ENCODE measurements at places on chromosomes 3 and 15. TPM values are rescaled to one million over a fixed set of nuclear protein-coding genes. Genes with fewer than 3 reads are reported as not detected.

The PLSCR2 gene
- not detected for total RNA-seq

The C3orf49 gene
- total RNA-seq: not detected

The CDCP1 gene
- total RNA-seq: 0.38 TPM

The ACAD11 gene
- total RNA-seq: 14.7 TPM

The UQCC5 gene
- total RNA-seq: 71.2 TPM

The CCR3 gene
- total RNA-seq: not detected

The UROC1 gene
- not detected for total RNA-seq

The CHRM5 gene
- total RNA-seq: not detected

The ACAN gene
- 0.13 TPM for total RNA-seq

The SH3GL3 gene
- total RNA-seq: not detected

The SELENOK gene
- 97.4 TPM for total RNA-seq

The MGLL gene
- 83.5 TPM for total RNA-seq

The DAG1 gene
- 122 TPM for total RNA-seq

The COX5A gene
- 1,582 TPM for total RNA-seq

The THBS1 gene
- total RNA-seq: 37.5 TPM

The SCN5A gene
- total RNA-seq: 162 TPM

The MESP2 gene
- total RNA-seq: 0.13 TPM

The LIPH gene
- total RNA-seq: 0.43 TPM

The CD96 gene
- total RNA-seq: 0.65 TPM

Data from Right ventricle myocardium superior (tissue), 1 donor.